Fibroblast of skin of abdomen (primary cell): ENCODE measurements at places on chromosomes 1 and 21.

DNA sequence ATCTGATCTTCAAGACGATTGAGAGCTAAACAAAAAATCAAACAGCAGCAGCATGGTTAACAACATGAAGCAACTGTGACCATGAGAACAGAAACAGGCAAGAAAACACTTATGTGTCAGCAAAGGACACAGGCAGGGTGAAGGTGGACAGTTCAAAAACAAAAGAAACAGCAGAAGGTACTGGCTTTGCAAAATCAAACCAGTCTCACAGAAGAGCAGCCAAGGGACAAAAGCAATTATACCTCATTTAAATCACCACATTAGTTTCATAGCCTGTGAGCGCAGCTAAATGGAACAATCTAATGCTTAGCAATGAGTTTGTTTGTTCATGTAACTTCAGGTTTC is 59.1 kb downstream of the CAPN2 start:
- no peak for DNase-seq

DNA sequence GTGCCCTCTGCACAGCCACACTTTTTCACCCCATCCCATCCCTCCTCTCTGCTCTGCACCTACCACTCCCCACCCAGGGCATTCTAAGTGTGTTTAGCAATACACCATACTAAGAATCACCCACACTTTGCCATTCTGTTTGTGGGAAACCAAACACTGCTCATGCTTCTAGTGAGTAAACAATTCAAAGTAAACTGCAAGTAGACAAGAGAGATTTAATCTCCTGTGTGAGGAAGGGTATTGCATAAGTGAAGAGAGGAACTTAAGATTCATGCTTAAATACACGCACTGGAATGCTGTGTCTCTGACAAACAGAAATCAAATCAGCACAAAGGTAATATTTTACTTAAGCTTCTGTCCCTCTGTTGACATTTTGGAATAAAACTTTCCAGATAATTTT is 4.8 kb upstream of the EDARADD start:
- DNase-seq, result no peak

- DNase-seq, result no peak
These were observed 2.0 kb upstream of the NID1 start for GRCh38 chr1:236066828-236067386.

GRCh38 chr1:187942986-187943385 is 1114.2 kb downstream of the PLA2G4A start:
- DNase-seq, result no peak

DNA sequence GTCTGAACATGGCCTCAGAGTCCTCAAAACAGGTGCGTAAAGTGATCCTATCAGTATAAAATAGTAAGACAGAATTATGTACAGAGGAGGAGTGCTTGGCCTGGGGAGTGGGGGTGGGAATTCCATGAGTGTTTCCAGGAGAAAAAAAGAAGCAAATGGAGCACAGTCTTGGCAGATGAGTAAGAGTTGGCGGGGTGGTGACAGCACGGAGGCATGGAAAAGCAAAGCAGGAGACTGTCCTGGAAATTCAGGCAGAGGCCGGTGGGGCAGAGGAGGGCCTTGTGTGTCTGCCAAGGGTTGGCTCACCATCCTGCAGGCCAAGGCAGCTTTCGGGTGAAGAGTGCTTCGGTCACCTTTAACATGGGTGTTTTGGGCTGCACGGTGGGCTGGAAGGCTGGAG is 63.4 kb downstream of the OPTC start:
- DNase-seq, result peak; percentile 90

DNA sequence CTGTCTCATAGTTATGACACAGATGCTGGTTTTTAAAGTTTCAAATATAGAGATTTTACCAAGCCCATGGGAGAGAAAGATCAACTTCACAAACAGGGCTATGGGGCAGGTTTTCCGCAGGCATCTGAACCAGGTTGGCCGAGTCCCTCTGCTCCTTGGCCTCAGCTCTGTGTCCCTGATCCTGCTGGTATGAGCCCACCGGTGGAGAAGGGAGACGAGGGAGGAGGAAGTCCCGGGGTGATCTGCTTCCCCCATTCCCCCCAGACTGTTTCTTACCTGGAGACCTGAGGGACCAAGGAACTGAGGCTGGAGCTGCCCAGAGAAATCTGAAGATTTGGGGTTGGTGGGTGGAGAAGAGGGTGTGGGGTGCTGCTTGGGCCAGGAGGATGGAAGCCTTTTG is 28.9 kb upstream of the BTG2 start:
- no peak for DNase-seq

DNA sequence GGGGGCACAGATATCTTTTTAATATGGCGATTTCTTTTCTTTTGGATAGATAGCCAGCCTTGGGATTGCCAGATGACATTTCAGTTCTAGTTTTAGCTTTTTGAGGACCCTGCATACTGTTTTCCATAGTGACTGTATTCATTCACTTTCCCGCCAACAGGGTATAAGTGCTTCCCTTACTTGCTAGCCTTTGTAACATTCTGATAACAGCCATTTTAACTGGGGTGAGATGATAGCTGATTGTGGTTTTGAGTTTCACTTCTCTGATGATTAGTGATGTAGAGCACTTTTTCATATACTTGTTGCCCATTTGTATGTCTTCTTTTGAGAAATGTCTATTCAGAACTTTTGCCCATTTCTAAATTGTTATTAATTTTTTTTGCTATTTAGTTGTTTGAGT is 151.9 kb downstream of the NTPCR start:
- no peak for DNase-seq

DNA sequence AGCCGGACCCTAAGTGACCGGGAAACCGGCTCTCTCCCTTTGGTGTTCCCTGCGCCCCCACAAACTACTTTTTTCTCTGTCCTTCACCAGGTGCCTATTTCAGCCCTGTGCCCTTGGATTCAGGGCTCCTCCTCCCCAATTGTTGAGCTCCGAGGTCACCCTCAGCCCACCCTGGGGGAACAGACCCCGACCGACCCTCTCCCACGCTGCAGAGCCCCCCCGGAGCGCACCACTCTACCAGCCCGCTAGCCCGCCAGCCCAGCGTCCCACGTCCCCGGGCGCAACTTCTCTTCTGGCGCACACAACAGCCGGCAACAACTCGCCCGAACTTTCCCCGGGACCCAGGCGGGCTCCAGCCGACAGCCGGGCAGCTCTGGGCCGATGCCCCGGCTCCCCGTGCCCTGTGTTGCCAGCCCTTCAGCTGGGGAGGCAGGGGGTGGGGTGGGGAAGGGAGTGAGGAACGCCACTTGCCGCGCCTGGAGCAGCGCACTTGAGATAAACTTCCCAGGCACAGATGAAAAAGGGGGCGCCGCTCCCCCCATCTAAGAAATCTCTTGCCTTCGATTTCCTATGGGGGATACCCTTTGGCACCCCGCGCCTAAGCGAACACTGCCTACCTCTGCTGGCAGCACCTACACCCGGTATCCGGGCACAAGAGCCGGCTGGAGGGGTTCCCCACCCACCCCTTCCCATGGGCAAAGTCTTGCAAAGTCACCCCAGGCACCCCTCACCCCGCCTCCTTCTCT is 997 bp downstream of the CASZ1 start:
- DNase-seq, result no peak

DNA sequence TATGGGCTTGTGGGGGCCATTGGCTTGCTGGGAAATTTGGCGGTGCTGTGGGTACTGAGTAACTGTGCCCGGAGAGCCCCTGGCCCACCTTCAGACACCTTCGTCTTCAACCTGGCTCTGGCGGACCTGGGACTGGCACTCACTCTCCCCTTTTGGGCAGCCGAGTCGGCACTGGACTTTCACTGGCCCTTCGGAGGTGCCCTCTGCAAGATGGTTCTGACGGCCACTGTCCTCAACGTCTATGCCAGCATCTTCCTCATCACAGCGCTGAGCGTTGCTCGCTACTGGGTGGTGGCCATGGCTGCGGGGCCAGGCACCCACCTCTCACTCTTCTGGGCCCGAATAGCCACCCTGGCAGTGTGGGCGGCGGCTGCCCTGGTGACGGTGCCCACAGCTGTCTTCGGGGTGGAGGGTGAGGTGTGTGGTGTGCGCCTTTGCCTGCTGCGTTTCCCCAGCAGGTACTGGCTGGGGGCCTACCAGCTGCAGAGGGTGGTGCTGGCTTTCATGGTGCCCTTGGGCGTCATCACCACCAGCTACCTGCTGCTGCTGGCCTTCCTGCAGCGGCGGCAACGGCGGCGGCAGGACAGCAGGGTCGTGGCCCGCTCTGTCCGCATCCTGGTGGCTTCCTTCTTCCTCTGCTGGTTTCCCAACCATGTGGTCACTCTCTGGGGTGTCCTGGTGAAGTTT is 550 bp downstream of the RXFP4 start:
- DNase-seq, result no peak

DNA sequence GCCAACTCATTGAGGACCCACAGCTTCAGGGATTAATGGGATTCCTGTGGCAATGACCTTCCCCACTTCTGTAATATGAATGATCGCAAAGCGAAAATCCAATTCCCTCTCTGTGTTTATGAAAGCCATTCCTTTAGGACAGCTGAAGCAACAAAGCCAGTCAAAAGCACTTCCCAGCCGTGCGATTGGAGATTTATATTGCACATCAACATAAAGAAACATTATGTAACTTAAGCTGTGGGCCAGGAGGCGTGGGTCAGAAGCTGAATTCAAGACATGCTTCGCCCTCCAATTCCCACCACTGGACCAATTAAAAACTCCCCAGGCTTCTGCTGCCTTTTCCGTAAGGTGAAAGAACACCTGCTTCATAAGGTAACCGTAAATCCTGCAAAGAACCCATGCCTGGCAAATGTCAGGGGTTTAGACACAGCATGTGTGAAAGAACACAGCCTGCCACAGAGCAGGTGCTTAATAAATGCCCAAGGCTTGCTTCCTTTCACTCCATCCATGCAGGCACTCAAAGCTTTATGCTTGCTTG is 138.9 kb upstream of the SOD1 start:
- peak; percentile 25 for DNase-seq

- no peak for DNase-seq
These were observed 137.6 kb upstream of the NBPF11 start for GRCh38 chr1:148289647-148290046.

- DNase-seq, result peak; percentile 93
These were observed 10.6 kb downstream of the ACTL8 start for GRCh38 chr1:17765444-17766411.

DNA sequence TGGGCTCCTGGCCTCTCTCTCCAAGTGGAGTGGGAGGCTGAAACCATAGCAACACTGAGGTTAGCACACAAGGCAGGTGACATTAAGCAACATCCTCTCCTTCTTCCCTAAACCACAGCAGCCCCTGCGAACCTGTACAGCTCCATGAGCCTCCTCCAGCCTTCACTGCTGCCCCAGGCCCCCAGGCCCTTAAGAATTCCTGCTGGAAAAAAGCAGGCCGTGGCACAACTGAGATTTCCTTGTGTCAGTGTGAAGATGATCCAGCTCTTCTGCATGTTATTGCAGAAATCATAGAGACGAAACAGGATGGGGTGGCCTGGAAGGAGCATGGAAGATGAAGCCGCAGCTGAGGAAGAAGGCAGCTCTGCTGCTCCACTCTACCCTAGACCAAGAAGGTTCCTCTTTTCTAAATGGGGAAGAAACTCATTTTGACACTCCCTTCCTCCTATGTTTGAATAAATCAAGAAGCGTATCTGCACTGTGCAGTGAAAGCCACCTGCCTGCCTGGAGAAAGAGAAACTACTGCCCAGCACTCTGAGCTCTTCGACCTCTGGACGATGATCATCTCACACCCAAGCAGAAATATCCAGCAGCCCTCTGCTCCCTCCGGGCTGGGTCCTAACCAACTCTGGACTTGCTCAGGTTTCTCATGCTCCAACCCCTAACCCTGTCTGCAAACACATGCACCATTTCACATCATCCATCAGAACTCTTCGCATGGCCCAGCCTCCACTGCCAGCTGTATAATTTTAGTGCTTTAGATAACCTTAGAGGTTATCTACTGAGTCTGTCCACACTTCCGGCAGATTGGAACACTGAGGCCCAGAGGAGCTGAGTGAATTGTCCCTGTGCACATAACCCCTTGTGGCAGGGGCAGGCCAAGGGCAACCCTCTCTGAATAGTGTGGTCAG is 20.7 kb downstream of the SH3BP5L start:
- DNase-seq, result no peak

- peak; percentile 83 for DNase-seq
These were observed 1.8 kb downstream of the COL9A2 start for GRCh38 chr1:40315239-40315794.

GRCh38 chr21:34812504-34813265 is 143.9 kb downstream of the CLIC6 start:
- peak; percentile 97 for DNase-seq

DNA sequence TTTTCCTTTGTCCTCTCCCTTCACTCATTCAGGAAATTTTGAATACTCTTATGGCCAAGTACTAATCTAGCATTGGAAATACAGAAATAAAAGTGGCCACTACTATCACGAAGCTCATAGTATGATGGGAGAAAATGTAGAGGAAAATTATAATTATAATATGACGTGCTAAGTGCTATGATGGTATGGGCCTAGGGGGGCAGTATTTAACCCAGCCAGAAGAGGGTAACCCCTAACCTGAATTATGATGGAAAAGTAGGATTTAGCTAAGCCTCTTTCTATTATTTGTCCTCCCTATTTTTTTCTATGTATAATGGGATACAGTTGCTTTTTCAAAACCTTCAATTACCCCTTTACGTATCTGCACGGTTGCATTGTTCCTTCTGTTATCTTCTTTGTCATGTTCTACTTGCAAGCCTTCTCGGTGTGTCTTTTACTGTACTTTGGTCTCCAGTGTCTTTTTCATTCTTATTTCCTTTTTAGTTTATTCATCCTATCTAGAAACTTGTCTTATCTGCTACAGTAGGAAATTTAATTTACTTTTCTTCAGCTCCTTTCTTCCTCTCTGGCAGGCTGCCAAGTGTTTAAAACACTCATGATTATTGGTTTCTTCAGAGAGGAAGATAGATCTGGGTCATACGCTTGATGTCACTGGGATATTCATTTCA is 88.8 kb upstream of the GPR52 start:
- no peak for DNase-seq

GRCh38 chr1:205456383-205456867 is 580 bp upstream of the BLACAT1 start:
- DNase-seq, result no peak

DNA sequence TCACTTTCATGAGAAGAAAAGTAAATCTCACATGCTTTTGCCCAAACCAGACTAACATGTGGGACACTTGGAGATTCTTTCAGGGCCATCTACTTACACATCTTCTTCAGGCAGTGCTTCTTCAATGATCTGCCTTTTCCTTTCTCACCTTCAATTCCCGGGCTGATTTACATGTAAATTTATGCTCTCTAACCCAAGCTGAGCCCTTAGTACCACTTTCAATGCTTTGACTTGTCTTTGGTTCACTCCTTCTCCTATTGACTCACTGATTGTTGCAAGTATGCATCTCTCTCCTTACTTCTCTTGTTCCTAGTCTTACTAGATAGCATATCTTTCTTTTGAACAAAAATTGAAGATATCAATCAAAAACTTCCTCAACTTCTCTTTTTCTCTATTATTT is 154.2 kb upstream of the DEPDC1 start:
- no peak for DNase-seq
